NAMALWA (cell line): ENCODE measurements at places on chromosomes 4 and X.

DNA sequence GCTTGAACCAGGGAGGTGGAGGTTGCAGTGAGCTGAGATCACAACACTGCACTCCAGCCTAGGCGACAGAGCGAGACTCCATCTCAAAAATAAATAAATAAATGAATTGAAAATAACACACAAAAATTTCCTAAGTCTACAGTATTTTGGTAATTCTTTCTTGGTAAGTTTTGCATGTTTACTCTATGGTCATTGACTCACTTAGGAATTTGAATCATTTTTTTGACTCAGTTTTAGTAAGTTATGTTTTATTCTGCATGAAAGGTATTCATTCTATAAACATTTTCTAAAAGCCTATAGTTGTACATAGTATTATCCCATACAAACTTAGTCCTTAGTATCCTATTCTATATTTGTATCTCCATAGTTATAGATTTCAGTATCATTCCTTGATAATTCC is 772.9 kb upstream of the SLIT2 start:
- no peak for DNase-seq

DNA sequence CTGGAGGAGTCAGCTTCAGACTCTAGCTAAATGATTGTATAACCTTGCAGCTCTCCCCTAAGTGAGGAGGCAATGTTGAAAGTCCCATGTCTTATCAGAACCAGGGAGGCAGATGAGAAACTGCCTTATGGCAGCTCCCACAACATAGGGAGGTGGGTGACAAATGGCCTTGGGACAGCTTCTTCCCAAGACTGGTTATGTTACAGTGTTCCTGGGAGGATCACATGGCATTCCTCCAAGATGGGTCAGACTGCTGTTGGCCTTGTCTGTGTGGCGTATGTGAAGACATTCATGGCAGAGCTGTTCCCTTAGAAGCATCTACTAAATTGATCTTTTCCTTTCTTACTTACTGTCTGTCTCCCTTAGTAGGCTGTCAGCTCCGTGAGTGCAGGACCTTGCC is 42.0 kb downstream of the HPRT1 start:
- no peak for DNase-seq

GRCh38 chr4:16817286-16817685 is 81.2 kb downstream of the LDB2 start:
- DNase-seq: no peak

DNA sequence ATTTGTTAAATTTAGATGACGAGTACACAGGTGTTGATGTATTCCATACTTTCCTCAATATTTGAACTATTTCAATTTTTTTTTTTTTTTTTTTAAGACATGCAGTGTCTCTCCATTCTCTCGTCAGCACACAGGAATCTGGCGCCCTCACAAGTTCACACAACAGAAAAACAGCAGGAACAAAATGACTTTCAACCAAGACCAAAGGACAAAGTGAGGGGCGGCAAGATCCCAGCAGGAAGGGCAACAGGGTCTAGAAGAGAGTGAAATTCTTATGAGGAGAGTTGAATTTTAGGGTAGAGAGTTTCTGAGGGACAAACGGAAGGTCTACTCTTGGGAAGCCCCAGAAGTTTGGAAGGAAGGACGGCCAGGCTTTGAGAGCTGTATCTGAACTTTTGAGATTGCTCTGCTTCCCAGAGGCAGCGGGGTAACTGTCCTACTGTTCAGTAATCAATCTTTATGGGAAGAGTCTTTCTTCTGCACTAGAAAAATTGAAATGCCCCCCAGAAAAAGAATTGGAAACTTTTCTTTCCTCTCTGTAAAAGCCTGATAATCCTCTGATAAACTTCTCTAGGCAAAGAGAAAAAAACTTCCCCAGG is 760.2 kb downstream of the RAB28 start:
- DNase-seq: no peak

DNA sequence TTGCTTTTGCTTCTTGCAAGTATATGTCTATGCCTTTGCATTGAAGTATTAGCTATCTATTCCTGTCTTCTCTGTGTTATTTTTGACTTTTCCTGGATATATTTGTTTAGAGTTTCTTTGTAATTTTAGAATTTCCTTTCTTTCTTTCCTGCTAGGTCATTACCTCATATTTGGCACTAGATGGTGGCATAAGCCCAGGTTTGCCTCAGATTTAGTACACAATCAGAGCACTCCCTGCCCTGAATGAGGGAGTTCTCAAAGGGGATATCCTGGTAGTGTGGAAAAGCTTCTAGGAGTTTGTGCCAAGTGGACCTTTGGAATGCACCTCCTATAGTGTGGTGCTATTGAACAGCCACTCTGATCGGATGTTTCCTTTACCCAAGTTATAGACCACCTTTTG is 181.6 kb downstream of the UGT8 start:
- DNase-seq: peak; percentile 32

GRCh38 chrX:38898261-38898660 is 97.0 kb downstream of the MID1IP1 start:
- peak; percentile 33 for DNase-seq
